ENCODE measurements at places on chromosomes 4 and X. TPM values are rescaled to one million over a fixed set of nuclear protein-coding genes. Genes with fewer than 3 reads are reported as not detected.

DNA sequence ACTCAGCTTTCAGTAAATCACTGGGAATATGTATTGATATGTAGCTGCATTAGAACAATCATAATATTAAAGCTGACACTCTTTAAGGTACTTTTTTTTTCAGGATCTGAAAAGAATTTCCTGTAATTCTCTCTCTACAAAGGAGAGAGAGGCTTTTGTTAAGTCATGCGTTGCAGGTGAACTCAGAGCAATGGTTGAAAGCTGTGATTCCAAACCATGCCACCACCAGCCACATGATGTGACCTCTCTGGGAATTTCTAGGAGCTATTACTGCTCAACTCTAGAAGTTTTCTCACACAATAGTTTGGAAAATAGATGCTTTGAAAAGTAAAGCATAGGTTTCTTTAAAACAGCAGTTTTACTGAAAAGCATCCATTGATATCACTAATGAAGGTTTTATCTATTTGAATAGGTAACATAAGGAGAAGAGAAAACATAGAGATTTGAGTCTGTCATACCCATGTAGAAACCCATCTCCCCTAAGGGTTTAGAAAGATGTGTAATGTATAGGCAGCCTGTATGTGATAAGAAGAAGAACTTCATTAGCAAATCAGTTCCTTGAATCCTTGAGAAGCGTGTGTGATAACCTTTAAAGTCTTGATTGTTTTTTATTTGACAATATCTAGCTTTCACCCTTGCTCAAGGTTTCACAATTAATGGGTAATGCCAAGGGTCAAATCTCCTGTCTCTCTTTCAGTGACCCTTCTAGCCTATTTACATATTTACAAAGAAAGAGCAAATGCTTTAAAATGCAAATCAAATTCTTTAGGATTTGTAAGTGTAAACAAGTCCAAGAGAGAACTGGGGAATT is 161.0 kb upstream of the ANKRD50 start:
- no peak overlapping the region for H3K4me3 ChIP-seq
- no peaks in the 10 kb centered on the region for H3K36me3 ChIP-seq
- no peaks in the 10 kb centered on the region for H3K27me3 ChIP-seq
- H3K27ac ChIP-seq: no peak overlapping the region
- H3K4me1 ChIP-seq: no peaks in the 10 kb centered on the region
- no peak for DNase-seq

DNA sequence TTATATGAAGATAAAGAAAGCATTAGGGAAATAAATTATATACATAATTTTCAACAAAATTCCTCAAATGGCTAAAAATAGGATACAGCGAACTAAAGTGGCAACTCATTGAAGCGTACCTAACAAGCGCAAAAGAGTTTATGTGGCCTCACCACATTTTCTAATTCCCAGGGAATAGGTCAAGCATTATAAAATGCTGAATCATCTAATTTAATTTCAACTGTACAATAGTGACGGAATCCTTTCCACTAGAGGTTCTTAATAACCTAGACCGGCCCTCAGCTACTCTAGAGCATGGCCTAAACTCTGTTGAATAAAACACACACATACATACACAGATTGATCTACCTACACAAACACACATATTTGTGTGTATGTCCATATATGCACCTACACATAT is 29.1 kb downstream of the CXXC4 start:
- DNase-seq: no peak
- no peaks in the 10 kb centered on the region for H3K4me1 ChIP-seq
- H3K27me3 ChIP-seq: no peaks in the 10 kb centered on the region
- no peak overlapping the region for H3K27ac ChIP-seq
- H3K36me3 ChIP-seq: no peaks in the 10 kb centered on the region

GRCh38 chr4:27062256-27062655 is 201.6 kb downstream of the STIM2 start:
- DNase-seq: no peak
- H3K4me3 ChIP-seq: no peak overlapping the region
- H3K27me3 ChIP-seq: no peaks in the 10 kb centered on the region

- H3K4me3 ChIP-seq: no peak overlapping the region
- no peaks in the 10 kb centered on the region for H3K36me3 ChIP-seq
- peaks cover 16% of the 10 kb centered on the region for H3K4me1 ChIP-seq
- no peak overlapping the region for H3K27ac ChIP-seq
- H3K27me3 ChIP-seq: no peaks in the 10 kb centered on the region
Observed at GRCh38 chr4:2807571-2807970, 14.7 kb downstream of the SH3BP2 start.

DNA sequence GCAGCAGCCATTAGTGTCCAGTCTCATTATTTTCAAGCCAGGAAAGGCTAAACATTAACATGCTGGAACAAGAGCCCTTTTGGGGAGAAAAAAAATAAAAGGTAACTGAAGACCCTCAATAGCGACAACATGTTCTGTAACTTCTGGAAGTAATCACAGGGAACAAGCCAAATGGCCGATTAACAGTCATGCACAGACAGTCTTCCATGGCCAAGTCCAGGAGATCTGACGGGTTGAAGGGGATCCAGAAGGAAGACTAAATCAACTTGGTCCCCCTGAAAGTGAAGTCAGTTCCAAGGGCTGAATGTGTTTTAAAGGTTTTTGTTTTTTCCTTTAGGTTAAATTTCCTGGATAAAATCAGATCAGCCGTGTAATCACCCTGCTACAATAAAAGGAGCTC is 52.5 kb downstream of the LNX1 start:
- H3K27me3 ChIP-seq: no peaks in the 10 kb centered on the region
- no peaks in the 10 kb centered on the region for H3K36me3 ChIP-seq
- H3K4me3 ChIP-seq: no peak overlapping the region
- H3K4me1 ChIP-seq: peaks cover 26% of the 10 kb centered on the region
- H3K27ac ChIP-seq: no peak overlapping the region

DNA sequence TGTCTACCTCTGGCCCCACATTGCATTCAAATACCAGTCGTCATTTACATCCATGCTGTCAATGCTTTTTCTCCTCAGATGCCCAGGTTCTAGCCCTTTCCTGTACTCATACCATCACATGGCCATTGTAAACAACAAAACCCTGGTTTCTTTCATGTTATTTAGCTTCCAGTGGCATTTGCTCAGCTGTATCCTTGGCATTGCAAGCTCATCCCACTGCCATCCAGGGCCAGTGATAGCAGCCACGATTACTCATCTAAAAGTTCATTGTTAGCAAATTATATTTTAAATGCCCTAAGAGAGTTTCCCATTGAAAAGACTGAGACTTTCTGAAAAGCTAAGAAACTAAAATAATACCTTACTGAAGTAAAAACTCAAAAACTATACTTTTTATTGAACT is 34.0 kb downstream of the VEGFC start:
- no peaks in the 10 kb centered on the region for H3K27me3 ChIP-seq
- peaks cover 83% of the 10 kb centered on the region for H3K4me1 ChIP-seq

DNA sequence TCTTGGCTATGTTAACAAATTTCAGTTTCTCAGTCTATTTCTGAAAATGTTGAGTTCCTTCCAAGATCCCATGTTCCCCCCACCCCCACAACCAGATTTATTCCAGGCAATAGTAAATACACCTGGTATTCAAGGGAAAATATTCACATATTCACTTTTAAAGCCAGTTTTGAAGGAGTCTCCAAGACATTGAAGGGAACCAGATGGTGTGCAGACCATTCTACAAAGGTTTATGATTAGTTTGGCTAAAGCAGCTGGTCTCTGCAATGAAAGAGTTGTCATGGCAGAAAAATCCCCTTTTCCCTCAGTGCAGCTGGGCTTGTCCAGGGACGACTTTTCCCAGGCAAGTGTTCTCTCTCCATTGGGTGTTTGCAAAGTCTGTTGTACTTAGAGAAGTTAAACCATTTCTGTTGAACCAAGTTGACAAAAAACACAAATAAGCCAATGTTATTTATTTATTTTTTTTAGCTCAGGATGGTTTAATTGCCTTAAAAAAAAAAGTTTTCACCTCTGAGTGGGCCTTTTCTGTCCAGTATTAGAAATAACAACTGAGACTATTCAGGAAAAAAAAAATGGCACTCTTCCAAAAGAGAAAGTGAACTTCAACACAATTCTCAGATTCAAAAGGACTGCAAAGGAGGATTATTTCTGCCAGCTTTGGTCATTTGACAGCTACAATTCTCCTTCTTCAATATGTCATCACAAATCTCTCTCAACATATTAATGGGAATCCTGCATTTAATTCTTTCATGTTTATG is 410.6 kb downstream of the IL1RAPL1 start:
- DNase-seq: no peak
- H3K4me1 ChIP-seq: no peaks in the 10 kb centered on the region
- no peak overlapping the region for H3K4me3 ChIP-seq
- no peaks in the 10 kb centered on the region for H3K27me3 ChIP-seq

DNA sequence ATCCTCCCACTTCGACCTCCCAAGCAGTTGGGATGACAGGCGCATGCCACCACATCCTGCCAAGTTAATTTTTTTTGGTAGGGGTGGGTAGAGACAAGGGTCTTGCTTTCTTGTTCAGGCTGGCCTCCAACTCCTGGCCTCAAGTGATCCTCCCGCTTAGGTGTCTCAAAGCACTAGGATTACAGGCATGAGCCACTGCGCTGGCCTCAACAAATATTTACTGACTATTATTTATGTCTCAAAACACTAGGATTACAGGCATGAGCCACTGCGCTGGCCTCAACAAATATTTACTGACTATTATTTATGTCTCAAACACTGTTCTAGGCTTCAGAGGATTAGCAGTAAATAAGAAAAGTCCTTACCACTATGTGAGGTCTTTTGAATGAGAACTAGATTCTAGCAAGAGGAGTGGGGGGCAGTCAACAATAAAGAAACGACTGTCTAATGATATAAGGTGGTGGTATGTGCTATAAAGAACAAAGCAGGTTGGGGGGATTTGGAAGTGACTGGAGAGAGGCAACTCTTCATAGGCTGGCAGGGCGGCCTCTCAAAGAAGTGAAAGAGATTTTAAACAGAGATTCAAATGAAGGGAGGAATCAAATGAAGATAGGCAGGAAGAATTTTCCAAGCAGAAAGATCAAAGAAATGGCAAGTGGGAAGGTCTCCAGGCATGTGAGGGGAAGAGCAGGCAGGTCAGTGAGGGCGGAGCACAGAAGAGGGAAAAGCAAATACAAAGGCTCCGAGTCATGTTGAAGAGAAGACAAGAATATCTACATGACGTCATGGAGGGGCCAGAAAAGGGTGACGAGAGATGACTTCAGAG is 12.7 kb upstream of the ACSL1 start:
- peaks cover 3% of the 10 kb centered on the region for H3K27me3 ChIP-seq
- no peak for DNase-seq
- H3K27ac ChIP-seq: no peak overlapping the region
- no peaks in the 10 kb centered on the region for H3K36me3 ChIP-seq
- no peak overlapping the region for H3K4me3 ChIP-seq

- no peaks in the 10 kb centered on the region for H3K36me3 ChIP-seq
- no peaks in the 10 kb centered on the region for H3K27me3 ChIP-seq
- no peak overlapping the region for H3K4me3 ChIP-seq
- H3K4me1 ChIP-seq: no peaks in the 10 kb centered on the region
- DNase-seq: no peak
Observed at GRCh38 chr4:37998226-37998625, 38.0 kb downstream of the PTTG2 start.

GRCh38 chrX:7194606-7195005 is 46.7 kb upstream of the PUDP start:
- no peak overlapping the region for H3K27ac ChIP-seq
- no peaks in the 10 kb centered on the region for H3K27me3 ChIP-seq
- H3K4me1 ChIP-seq: no peaks in the 10 kb centered on the region
- DNase-seq: no peak
- no peaks in the 10 kb centered on the region for H3K36me3 ChIP-seq
- no peak overlapping the region for H3K4me3 ChIP-seq

- peak overlapping the region; percentile 86 for H3K27ac ChIP-seq
- peak; percentile 76 for DNase-seq
- H3K27me3 ChIP-seq: no peaks in the 10 kb centered on the region
- peaks cover 39% of the 10 kb centered on the region for H3K36me3 ChIP-seq
- no peak overlapping the region for H3K4me3 ChIP-seq
Observed at GRCh38 chr4:186621959-186622553, 66.7 kb upstream of the MTNR1A start.

DNA sequence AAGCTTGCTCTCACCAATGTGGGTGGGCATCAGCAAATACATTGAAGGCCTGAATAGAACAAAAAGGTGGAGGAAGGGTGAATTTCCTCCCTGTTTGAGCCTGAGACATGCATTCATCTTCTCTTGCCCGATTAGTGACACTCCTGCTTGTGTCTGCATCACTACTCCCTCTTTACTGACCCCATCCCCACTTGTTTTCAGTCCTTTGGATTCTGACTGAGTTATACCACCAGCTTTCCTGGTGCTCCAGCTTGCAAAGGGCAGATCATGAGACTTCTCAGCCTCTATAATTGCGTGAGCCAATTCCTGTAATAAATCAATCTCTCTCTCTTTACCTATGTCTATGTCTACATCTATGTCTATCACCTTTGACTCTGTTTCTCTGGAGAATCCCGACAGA is 47.4 kb upstream of the DYNLT3 start:
- H3K36me3 ChIP-seq: no peaks in the 10 kb centered on the region
- no peak overlapping the region for H3K4me3 ChIP-seq
- no peaks in the 10 kb centered on the region for H3K4me1 ChIP-seq
- H3K27me3 ChIP-seq: no peaks in the 10 kb centered on the region

DNA sequence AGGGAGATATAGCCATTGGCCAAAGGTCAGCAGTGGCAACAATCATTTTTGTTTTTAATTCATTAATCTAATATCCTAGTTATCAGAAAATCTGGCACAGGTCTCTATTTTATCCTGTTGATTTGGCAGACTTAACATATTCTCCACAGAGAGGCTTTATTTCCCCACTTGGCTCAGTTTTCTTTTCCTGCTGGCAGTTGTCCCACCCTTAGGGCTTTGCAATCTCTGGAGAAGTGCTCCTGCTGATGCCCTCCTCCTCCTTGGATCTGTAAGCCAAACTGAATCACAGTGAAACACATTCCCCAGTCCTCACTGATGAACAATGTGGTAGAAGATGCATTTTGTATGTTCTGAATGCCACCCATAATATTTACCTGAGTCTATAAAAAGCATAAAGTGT is 889.7 kb downstream of the PDHA2 start:
- H3K36me3 ChIP-seq: no peaks in the 10 kb centered on the region
- no peak overlapping the region for H3K27ac ChIP-seq
- H3K27me3 ChIP-seq: no peaks in the 10 kb centered on the region
- H3K4me3 ChIP-seq: no peak overlapping the region
- DNase-seq: peak; percentile 18
- no peaks in the 10 kb centered on the region for H3K4me1 ChIP-seq

GRCh38 chr4:159024266-159024665 is 78.6 kb upstream of the RAPGEF2 start:
- no peaks in the 10 kb centered on the region for H3K27me3 ChIP-seq
- H3K27ac ChIP-seq: no peak overlapping the region
- peaks cover 5% of the 10 kb centered on the region for H3K4me1 ChIP-seq
- H3K4me3 ChIP-seq: no peak overlapping the region

DNA sequence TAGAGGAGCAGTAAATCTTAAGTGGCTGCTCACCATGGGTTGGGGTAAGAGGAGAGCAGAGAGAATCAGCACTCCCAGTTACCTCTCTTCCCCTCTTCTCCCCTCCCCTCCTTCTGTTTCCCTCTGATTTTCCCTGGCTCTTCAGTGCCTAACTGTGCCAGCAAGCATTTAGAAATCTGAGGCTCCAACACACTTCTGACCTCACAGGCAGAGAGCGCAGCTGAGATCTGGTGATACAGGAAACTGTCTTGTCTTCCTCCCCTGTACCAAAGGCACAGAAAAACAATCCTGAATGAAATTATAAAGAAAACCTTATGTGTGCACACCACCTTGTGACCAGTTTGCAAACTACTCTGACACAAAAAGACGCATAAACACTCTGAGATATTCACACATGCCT is 82.4 kb upstream of the SMIM10 start:
- no peaks in the 10 kb centered on the region for H3K4me1 ChIP-seq
- no peak overlapping the region for H3K27ac ChIP-seq
- H3K27me3 ChIP-seq: no peaks in the 10 kb centered on the region
- peak; percentile 49 for DNase-seq

TCEAL5 gene
- not detected for total RNA-seq

FAM241A gene
- total RNA-seq: 2.1 TPM

MAP3K15 gene
- total RNA-seq: under 0.01 TPM

MAGED4B gene
- total RNA-seq: 24.6 TPM

GAB3 gene
- total RNA-seq: 6.9 TPM

PLA2G12A gene
- total RNA-seq: 17.1 TPM

KDR gene
- not detected for total RNA-seq

FREM3 gene
- not detected for total RNA-seq
